ENCODE measurements at places on chromosomes 12 and 14.

DNA sequence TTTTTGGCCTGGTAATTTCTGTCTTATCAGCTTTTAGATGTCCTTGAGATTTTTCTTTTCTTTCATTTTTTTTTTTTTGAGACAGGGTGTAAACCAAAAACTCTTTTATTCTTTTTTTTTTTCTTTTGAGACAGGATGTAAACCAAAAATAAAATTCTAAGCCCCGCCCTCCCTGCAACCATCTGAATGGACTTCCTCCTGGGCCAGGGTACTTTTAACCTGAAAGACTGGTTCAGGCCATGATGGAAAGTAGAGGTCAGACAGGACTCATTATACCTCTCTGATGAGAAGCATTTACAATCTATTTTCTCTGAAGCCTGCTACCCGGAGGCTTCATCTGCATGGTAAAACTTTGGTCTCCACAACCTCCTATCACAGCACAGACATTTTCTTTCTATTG lies 33.5 kb upstream of the TCL1B start:
- no peak for DNase-seq

- no peak for DNase-seq
These were observed 68.7 kb upstream of the PTCSC3 start for GRCh38 chr14:36245223-36245622.

DNA sequence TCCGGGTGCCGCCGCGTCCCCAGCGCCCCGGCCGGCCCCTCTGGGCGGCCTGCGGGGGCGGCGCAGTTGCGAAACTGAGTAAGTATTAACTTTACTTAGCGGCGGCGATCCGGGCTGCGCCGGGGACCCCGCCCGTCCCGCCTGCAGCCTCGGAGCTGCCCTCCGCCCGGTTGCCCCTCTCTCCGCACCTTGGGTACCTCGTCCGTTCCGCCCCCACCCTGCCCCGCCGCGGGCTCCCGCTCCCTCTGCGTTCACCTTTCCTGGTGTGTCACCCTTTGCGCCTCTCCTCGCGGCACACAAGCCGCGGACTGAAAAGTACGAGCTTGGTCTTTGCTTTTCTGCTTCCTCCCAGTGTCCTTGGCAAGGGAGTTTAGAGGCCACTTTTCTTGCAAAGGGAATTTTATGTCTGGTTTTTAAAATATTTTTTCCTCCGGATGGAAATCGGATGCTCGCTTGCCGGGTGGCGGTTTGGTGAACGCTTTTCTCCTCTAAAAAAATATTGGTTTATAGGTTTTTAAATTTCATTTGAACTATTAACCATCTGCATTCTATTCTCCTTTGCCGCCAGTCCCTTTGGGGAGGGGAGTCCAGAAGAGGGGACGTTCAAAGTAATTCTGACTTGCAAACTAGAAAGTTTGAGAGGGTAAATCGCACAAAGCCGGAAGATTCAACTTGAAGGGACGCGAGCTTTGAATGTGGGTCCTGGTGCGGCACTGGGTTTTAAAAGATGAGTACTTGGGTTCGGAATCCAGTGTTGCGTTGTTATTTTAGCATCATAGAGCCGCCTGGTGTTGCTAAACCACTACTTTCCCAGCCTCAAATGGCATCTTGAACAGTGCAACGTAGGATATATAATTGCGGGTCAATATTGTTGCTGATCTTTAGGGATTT lies 834 bp downstream of the RASSF8 start:
- peak; percentile 38 for DNase-seq

GRCh38 chr12:79619872-79620562 lies 70.7 kb downstream of the PAWR start:
- no peak for DNase-seq

DNA sequence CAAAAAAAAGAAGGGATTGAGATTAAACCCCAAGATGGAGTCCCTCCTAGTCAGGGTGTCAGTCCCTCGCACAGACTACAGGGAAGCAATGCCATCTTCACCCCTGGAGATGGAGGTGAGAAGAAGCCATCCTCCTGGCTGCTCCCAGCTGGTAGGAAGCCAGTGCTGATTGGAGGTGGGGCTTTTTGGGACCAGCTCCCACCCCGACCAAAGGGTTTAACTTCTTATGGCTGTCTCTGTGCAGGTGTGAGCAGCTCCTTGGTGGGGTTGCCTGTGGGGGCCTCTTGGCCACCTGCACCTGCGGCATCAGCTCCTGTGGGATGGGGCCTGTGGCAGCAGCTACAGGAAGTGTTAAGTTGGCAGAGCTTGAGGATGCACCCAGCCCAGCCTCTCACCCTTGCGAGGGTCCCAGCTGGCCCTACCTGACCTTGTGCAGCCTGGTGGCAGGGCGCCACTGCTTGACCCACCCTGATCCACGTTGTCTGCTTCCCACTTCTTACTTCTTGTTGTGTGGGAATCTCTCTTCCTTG lies 3.8 kb upstream of the KRT86 start:
- DNase-seq, result no peak

GRCh38 chr14:94278731-94279130 lies 14.3 kb downstream of the SERPINA10 start:
- DNase-seq, result no peak

DNA sequence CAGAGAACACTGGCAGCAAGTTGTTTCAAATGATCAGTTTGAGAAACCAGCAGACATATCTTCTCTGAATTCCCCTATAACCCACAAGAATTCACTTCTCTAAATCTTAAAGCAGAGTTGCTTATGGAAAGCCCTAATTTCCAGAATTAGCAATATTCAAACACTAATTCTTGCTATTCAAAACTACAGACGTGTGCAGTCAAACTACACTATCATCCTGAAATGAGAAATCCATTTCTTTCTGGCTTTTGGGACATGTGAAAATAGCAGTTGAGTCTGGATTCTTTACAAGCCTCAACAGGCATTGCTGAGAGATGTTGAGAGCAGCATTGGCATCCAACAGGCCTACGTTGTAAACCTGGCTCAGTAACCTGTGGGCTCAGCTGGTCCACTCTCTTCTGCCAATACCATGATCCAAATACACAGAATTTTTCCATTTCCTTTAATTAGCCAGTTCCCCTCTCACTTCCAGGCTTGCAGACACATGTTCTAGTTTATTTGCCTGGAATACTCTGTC lies 74.6 kb upstream of the TMTC1 start:
- DNase-seq, result no peak

DNA sequence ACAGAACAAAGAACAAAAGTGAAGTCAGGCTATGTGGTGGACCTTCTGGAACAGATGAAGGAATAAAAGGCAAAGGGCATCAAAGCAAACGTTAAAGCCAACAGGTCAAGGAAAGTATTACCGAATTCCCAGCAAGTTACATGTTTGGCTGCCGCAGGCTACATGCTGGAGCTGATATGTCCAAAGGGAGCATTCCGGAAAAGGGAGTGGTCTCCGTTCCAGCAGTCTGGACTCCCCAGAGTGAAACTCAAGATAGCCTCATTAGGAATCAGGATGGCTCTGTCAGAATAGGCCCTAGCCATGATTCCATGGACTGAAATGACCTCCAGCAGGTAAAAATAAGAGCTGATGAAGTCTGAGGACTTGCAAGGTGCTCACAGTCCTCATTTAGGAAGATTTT lies 379.8 kb upstream of the PRICKLE1 start:
- DNase-seq, result no peak

DNA sequence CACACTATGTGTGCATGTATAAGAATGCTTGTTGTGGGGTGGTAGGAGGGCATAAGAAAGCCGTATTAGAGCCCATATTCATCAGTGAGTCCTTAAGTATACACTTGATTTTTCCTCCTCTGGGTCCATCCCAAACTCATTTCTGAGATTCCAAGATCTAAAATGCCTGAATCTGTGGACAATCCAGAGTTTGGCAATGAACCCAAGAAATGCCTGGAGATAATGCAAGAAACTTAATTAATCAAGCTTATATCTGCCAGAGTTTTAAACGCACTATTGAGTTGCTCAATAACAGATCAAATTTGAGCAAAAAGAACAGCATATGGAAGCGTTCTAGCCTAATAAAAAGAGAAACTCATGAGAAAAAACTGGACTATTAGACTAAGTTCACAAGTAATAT lies 143.4 kb upstream of the NAV3 start:
- no peak for DNase-seq

DNA sequence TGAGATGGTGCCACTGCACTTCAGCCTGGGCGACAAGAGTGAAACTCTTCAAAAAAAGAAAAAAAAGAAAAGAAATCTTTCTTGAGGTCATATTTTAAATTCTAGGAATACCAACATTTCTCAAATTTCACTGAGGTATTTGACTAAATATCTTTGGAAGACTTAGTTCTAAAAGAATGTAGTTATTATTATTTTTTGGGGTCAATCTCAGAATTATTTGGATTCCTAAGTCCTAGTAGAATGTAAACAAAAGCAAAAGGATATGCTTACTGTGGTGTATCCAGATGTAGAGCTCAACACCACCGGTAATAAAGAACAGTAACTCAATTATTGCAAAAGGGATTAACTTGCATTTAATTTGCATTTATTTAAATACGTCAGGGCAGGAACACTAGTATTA lies 25.0 kb downstream of the PRICKLE1 start:
- no peak for DNase-seq

GRCh38 chr12:59066445-59066844 lies 146.1 kb upstream of the LRIG3 start:
- DNase-seq, result no peak

GRCh38 chr12:50923361-50924130 lies 28.8 kb upstream of the HIGD1C start:
- no peak for DNase-seq

- no peak for DNase-seq
These were observed 64.2 kb downstream of the LGR5 start for GRCh38 chr12:71503579-71504391.

GRCh38 chr12:113252494-113252893 lies 31.2 kb downstream of the TPCN1 start:
- no peak for DNase-seq

DNA sequence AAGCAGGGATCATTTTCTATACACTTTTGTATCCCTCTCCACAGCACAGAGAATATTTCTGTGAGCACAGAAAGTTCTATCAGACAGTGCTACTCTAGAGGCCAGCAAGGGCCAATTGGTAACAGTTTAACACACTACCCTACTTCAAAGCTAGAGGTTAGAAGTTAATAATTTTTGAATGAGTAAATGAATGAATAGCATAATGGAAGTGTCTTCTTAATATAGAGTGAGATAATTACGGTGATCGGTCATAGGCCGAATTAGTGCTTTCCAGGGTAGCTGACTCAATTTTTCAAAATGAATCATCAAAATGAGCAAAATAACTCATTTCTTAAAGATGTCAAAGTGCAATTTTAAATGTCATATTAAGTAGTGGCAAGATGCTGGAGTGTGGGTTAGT lies 67.0 kb upstream of the CCDC198 start:
- no peak for DNase-seq

- DNase-seq, result no peak
These were observed 1.7 kb upstream of the NKX2-8 start for GRCh38 chr14:36583893-36584811.

GRCh38 chr12:21129906-21130305 lies 1.1 kb upstream of the SLCO1B1 start:
- DNase-seq, result no peak

GRCh38 chr12:42552822-42553221 lies 36.7 kb downstream of the PRICKLE1 start:
- no peak for DNase-seq

DNA sequence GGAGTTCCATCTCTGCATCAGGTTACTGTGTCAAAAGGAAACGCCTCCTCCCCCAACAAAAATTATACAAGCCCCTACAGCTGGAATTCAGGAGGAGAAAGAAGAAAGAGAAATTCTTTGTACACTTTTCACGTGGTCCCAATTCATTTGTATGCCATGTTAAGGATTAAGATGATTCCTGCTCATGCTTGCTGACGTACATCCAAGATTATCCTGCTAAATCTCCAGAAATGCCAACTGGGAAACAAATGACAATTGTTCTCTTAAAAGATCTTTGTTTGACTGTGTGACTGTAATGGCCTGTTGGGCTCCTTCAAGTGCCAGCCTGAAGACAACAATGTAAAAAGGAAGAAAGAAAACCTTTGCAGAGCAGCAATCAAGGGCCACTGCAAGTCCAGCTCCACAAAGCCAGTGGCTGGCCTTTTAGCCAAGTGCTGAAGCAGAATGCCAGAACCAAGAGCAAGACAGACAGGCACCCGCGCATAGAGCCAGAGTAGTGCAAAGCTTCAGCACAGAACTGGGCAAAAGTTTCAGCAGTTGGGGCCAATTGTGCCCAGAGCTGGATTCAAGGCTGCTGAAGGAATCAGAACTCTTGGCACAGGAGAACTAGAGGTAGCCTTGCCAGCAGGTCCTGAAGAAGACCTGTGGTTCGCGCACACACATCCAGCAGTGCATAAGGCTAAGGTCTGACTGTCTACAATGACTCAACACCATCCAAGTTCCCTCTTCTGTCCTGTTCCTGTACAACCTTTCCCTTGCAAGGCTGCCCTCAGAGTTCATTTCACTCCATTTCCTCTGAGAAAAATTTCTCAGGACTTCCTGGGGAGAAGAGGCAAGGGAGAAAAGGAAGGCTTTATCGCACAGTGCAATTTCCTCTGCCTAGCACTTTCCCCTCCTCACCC lies 209.7 kb upstream of the BMP4 start:
- DNase-seq, result no peak

- DNase-seq, result no peak
These were observed 11.7 kb downstream of the TULP3 start for GRCh38 chr12:2902272-2902880.

- DNase-seq, result no peak
These were observed 669 bp upstream of the KCNK13 start for GRCh38 chr14:90060965-90061684.

GRCh38 chr12:84891106-84891838 lies 21.3 kb downstream of the SLC6A15 start:
- DNase-seq, result no peak

- no peak for DNase-seq
These were observed 70.7 kb downstream of the TAOK3 start for GRCh38 chr12:118302053-118302452.

GRCh38 chr12:27615331-27615891 lies 80.8 kb upstream of the REP15 start:
- DNase-seq, result no peak

GRCh38 chr14:76929927-76930326 lies 98.6 kb downstream of the IRF2BPL start:
- no peak for DNase-seq

- DNase-seq, result no peak
These were observed 191.8 kb downstream of the SLC16A7 start for GRCh38 chr12:59787610-59788009.

- no peak for DNase-seq
These were observed 1.8 kb upstream of the GNS start for GRCh38 chr12:64760808-64761573.

- DNase-seq, result no peak
These were observed at the start of gene CDH24 for GRCh38 chr14:23056956-23057756. TSS of gene CDH24 (minus strand) at chr14:23057520. CDS start at chr14:23055733, 1,787 bp downstream.

DNA sequence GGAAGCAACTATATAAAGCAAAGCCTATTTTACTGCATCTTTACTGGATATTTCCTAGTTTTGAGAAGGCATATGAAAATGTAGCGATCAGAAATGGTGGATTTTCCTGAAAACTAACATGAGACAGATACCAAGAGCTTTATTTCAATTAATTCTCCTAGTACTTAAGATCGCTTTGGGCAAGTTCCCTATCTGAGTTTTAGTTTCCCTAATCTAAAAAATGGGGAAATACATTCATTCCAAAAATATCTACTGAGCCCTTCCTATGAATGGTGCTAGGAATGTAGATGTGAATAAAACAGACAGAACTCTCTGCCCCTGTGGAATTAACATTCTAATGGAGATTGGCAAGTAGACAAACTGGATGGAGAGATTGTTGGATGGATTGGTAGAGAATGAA lies 8.4 kb downstream of the CATSPERB start:
- DNase-seq, result no peak
